ENCODE measurements at places on chromosomes 7 and 10.

GRCh38 chr10:59557052-59557451 lies 152.6 kb downstream of the SLC16A9 start:
- no peak for DNase-seq

- no peak for DNase-seq
Measured at GRCh38 chr7:141593134-141593533, 41.9 kb downstream of the AGK start.

- no peak for DNase-seq
Measured at GRCh38 chr10:63227207-63227895, 94.2 kb downstream of the NRBF2 start.

DNA sequence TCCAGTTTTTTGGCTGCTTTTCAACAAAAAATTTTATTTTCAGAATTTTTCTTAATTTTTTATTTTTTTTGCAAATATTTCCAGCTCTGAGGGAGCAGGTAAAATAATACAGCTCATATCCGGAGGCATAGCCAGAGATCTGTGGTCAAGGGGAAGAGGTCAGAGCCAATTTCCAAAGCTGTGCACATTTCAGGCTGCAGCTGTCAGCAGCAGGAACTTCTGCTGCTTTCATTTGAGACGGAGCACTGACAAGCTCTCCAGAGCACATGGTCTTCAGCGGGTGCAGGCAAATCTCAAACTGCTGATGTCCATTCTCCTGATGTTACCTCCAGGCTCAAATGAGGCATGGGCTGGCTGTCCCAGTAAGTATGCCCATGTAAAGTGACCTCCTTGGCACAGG lies 31.1 kb downstream of the SLC26A4 start:
- DNase-seq, result no peak

DNA sequence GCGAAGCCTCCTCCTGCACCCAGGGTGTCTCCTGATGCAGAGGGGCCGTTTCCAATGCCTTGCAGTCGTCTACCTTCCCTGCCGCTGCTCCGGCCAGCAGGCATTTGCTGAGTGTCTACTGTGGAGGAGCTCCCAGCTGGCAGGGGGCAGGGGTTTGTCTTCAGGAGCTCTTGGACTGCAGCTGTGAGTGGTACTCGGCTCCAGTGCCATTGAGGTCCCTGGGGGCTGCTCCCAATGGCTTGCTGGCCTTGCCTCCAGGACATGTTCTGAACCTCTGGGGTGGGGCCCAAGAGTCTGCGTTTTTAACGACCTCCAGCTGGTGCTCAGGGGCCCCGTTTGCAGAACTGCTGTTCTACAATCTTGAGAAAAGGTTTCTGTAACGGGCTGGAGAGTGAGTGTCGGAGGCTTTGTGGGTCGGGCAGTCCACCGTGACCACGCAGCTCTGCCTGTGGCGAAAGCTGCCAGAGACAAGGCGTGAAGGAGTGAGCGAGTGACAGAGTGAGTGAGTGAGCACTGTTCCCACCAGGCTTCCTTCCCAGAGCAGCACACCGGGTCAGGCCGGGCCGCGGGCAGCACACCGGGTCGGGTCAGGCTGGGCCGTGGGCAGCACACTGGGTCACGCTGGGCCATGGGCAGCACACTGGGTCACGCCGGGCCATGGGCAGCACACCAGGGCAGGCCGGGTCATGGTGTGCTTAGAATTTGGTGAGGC lies 520.2 kb downstream of the PTPRN2 start:
- DNase-seq, result no peak

DNA sequence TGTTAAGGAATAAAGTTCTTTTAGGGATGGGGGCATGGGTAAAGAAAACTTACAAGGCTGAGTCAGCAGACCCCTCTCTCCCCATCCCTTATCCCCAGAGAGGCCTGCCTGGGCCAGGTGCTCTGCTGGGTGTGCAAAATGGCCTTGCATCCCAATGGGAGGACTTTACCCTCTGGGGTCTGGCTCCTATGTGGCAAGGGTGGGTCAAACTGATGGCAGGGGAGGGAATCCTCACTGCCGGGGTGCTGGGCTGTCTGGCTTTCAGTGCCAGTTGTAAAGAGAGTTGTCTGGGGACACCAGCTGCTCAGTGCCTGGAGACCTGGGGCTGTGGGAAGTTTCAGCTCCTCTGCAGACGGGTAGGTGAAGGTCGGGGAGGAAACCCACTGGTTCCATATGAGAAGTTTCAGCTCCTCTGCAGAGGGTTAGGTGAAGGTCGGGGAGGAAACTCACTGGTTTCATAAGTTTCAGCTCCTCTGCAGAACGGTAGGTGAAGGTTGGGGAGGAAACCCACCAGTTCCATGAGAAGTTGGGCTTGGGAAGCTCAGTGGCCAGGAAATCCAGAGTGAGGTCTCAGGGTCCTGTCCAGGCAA lies 127.2 kb upstream of the PODXL start:
- DNase-seq, result no peak

- DNase-seq, result no peak
Measured at GRCh38 chr10:97705006-97705670, 8.4 kb upstream of the MARVELD1 start.

DNA sequence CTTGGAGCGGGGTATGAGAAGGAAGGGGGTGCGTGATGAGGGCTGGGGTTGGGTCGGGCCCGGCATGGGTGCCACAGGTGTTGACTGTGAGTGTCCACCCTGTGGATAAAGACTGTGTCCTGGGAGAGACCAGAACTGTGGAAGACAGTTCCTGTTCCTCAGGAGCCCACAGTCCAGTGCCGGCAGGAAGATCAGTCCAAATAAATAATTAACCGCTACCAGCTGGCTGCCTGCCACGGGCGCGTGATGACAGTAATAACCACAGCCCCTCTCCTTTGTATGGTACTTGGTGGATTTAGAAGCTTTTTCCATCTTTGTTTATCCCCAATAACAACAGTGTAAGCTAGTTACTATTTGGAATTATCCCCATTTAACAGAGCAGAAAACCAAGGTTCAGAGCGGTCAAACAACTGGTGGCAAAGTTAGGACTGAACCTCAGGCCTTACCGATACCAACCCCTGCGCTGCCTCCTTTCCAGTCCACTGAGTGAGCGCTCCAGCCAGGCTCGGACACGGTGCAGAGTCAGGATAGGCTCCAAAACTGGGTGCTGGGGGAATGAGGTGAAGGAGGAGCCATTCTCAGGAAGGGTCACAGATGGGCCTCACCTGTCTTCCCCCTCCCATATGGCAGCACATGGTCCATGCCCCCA lies 5.1 kb downstream of the ZMIZ1 start:
- no peak for DNase-seq

GRCh38 chr10:3201796-3202195 lies 29.2 kb upstream of the PITRM1 start:
- DNase-seq, result no peak

- no peak for DNase-seq
Measured at GRCh38 chr7:1548438-1548831, 7.6 kb downstream of the TMEM184A start.

- DNase-seq, result no peak
Measured at GRCh38 chr10:28434063-28434462, 98.9 kb upstream of the WAC start.

GRCh38 chr10:90888387-90888786 lies 16.6 kb downstream of the RPP30 start:
- no peak for DNase-seq

- DNase-seq, result no peak
Measured at GRCh38 chr7:55245271-55245723, 119.8 kb upstream of the LANCL2 start.

DNA sequence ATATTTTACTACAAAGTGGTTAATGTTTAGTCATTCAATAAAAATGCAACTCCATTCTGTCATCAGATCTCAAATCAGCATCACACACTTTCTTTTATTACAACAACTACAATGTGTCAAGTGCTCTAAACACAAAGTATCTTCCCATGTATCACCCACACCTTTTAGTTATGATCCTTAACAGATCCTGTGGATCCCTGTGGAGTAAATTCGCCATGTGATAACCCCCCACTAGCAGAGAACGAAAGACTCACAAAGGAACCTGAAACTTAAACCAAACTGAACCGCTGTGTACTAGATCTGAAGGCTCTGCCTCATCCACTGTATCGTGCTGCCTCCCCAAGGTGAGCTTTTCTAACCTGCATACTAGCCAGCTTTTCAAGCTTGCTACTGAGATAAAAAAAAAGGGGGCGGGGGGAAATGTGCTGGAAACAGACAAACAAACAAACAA lies 1.7 kb downstream of the DPY19L1 start:
- no peak for DNase-seq

DNA sequence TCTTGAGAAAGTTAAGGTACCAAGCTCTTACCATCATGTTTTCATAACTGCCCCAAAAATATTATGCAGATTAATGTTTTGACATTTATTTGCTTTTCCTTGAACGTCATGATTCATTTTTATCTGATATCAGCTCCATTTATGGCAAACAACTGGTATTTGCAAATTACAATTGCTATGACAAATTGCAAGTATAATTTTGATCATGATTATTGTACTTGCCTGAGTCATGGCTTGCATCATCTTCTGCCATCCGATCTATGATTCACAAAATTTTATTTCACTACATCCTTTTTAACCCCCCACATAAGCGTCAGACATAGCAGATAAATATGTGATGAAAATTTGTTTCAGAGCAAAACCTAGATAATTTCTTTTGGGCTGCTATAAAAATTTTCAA lies 155.0 kb downstream of the STK31 start:
- DNase-seq, result no peak

DNA sequence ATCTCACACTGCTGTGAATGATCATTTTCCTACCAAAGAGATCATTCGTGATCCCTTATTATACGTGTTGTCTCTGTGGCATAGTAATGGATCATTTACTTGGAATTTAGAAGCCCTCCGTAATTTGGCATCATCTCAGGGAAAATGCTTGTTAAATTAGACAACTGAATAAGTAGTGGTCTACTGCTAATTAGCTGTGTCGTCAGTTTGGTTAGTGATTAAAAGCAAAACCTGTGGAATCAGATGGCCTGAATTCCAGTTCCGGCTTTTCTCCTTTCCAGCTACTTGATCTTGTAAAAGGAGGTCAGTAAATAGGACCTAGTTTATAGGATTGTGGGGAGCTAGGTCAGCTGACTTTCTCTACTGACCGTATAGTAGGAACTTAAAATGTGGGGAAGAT lies 65.6 kb downstream of the RBM33 start:
- no peak for DNase-seq

- DNase-seq, result no peak
Measured at GRCh38 chr10:80518143-80518806, 19.4 kb upstream of the SH2D4B start.

DNA sequence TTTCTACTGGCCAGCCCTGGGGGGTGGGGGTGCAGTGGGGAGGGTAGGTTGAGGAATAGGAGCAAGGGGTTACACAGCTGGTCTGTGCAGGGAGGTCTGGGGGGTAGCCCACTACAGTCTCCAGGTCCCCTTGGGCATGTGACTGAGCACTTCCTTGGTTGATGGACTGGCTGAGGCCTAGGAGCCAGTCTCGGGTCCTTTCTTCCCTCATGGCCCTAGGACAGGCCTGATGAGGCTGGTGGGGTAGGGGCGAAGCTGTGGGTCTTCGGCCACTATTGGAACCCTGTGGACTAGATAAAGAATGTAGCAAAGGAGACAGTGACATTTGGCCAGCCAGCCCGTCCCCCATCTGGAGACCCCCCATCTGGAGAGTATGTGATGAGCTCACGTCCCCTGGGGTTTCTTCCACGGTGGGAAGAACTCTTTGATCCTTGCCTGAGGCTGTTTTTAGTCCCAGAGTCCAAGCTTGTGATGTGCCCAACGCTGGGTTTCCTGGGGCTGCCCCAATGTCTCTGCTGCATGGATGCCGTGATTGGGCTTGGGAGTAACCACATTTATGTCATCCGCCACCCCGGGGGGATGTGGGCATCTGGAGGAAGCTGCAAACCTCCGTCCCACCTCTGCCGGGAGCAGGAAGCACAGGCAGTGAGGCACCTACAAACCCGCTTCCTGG lies 20.7 kb downstream of the FAM241B start:
- DNase-seq, result no peak

GRCh38 chr10:12839941-12840611 lies 161.4 kb downstream of the CCDC3 start:
- DNase-seq, result no peak

DNA sequence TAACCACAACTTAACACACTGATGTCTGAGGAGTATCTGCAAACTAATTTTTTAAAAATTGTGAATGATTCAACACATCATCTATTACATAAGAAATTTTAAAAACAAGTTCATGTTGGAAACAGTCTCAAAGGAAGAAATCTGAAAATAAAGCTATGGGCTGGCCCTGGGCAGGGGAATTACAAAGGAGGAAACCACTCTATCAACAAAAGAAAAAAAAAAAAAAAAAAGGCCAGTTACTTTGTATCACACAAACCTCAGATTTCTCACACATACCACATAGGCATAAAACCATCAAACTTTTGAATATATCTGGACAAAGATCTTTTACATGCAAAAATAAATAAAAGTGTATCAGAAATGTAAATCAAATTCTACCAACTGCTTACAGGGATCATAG lies 20.8 kb downstream of the TIAL1 start:
- no peak for DNase-seq

- DNase-seq, result no peak
Measured at GRCh38 chr7:82221152-82221674, 222.4 kb downstream of the CACNA2D1 start.

DNA sequence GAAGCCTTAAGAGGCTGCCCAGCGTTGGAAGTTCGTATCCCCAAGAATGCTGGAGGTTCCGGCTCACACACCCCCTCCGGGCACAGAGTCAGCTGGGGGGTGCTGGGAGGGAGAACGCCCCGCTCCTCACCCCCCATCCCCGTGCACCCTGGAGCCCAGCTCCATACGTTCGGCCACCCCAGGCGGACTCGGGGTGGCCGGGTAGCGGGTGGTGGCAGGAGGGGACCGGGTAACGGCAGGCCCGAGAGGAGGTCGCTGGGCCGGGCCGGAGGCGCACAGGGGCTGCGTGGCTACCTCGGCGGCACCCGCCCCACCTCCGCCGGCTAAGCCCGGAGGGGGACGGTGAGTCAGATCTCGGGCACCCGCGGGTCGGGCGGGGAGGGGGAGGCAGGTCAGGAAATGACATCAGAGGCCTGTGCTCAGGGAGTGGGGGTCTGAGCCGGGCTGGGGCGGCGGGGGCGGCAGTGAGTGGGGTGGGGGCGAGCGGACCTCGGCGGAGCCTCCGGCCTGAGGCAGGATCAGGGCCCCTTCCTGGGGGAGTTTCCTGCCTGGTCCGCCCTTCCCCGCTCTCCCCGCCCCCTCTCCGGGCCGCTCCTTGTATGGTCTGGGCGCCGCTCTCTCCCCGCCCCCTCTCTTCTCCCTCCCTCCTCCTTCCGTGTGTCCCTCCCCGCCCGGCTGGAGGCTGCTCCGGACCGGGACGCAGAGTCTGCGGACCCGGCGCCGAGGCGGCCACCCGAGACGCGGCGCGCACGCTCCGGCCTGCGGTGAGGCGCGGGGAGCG lies at the start of gene ZYX:
ZYX (plus strand) TSS at position 700 of the 781 bp plus-strand sequence. CDS start 227 bp downstream, outside the sequence.
- DNase-seq, result peak; percentile 88

DNA sequence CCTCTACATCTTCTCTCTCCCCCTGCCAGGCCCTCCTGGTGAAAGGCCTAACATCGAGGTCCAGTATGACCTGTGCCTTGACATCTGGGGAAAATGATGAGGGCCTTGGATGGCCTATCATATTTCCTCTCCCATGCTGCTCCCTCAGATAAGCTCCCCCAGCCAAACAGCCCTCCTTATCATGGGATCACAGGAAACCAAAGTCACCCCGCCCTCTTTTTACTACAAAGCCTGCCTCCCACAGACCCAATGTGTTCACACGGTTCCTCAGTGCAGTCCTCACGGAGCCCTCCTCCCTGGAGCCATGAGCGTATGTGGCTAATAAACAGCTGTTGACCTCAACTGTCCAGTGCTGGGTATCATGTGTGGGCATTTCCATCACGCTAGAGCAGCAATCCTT lies 32.0 kb downstream of the C10orf90 start:
- no peak for DNase-seq

- no peak for DNase-seq
Measured at GRCh38 chr7:55265836-55266642, 99.1 kb upstream of the LANCL2 start.

All from AML-193 (cell line).